ENCODE measurements at places on chromosomes 6 and 20. TPM values are rescaled to one million over a fixed set of nuclear protein-coding genes. Genes with fewer than 3 reads are reported as not detected.

GPR6 gene
- not detected for total RNA-seq

CGA gene
- not detected for total RNA-seq

PRDM1 gene
- total RNA-seq = 4.2 TPM

DEF6 gene
- 234 TPM for total RNA-seq

SAMD3 gene
- 40.7 TPM for total RNA-seq

CSNK2B gene
- 149 TPM for total RNA-seq

- no peak for DNase-seq
Measured at GRCh38 chr6:36699348-36699747, 1.7 kb downstream of the RAB44 start.

- DNase-seq = no peak
Measured at GRCh38 chr6:26383624-26384417, 913 bp downstream of the BTN2A2 start.

DNA sequence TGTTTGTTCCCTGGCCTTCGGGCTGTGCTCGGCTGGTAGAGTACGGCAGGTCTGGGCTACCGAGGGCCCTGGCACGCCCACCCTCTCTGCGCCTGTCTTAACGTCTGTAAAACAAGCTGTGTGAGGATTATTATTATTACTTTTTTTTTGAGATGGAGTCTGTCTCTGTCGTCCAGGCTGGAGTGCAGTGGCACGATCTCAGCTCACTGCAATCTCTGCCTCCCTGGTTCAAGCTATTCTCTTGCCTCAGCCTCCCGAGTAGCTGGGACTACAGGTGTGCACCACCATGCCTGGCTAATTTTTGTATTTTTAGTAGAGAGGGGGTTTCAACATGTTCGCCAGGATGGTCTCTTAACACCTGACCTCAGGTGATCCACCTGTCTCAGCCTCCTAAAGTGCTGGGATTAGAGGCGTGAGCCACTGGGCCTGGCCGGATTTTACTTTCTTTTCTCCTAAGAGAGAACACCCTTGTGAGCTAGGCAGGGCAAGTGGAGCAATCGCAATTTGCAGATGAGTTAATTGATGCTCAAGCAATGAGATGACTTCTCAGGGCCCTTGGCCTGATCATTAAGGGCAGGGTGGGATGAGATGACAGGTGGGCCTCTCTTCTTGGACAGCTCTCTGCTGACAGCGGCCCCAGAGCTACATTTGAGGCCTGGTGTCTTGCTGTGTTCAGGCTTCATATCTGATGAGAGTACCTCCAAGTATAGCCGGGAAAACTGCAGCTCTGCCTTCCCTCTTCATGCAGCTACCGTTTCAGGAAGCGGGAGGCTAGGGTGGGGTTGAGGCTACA lies 859 bp upstream of the SMIM29 start:
- no peak for DNase-seq

DNA sequence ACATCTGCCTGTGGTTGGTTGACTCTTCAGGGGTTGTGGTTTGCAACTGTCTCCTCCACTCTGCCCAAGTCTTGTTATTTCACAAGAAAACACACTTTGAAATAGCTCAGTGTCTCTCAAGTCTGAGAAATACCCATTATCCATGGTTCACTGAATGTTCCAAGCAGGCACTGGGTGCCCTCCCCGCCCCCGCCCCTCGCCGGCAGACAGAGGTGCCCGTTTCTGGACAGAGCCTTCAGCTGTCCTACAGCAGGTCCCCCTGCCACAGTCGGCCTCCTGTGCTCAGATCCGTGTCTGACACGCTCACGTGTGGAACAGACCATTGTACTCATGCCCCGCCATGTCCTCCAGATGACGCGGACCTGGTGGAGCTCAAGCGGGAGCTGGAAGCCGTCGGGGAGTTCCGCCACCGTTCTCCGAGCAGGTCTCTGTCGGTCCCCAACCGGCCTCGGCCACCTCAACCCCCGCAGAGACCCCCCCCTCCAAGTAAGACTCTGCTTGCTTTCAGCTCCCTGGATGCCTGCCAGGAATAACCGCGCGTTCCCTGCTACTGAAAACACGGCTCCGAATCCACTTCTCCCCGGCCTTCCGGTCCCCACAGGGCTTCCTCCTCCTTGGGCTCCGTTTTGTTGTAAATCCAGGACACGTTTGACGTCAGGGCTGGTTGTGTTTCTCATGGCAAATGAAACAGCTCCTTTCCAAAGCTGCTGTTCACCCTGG lies 81.4 kb downstream of the SERAC1 start:
- no peak for DNase-seq

DNA sequence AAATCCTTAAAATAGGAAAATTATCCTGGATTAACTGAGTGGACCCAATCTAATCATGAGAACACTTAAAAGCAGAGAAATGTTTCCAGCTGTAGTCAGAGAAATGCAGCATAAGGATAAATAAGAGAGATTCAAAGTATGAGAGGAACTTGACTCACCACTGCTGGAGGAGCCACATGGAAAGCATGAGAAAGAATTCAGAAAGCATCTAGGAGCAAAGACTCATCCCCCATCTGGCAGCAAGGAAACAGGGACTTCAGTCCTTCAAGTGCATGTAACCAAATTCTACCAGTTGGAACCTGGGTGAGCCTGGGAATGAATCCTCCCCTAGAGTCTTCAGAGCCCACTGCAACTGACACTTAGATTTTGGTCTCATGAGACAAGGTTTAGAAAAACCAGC lies 33.7 kb downstream of the RNF146 start:
- DNase-seq = no peak

DNA sequence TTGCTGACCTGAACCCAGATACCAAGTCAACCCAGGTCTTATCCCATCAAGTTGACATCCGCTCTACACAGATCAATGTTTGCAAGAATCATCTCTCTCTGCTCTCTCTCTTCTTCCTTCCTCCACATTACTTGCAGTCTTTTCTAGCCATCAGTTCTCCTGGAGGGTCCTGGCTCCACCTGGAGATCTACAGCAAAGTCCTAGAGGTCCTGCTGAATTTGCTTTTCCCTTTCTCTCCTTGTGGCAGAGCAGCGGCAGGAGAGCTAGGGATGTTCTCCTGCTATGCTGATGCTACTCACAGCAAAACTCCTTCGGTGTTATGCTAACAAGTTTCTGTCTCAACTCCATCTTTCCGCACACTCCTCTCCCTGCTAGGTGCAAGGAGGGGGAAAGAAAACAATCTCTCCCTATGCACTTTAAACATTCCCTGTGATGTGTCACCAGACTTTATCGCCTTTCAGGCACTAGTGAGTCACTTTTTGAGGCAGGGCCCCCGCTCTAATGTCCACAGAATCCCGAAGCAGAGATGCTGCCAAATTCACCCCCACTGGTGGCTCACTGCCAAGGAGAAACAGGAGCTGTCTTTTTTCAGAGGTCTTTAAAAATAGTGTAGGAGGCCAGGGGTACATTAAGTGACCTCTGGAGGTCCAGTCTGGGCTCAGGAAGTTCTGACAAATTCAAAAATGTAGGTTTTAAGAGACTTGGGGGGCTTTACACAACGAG lies 62.6 kb downstream of the FAM50B start:
- no peak for DNase-seq

DNA sequence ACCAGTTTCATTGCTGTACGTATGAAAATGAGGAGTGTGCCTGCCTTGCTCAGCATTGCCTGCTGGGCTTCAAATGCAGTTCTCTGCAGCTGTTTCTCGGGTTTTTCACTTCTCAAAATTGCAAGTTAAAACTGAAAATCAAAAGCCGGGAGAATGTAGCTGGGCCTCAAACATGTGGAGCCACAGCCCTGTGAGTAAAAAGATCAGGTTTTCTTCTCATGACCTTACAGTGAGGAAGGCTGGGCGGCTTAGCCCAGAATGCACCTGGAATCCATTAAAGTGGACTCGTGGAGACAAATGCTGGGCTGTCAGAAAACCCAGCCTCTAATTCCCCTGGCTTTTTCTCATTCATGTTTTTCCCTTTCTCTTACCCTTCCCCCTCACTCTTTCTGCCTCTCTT lies 34.4 kb downstream of the DSE start:
- no peak for DNase-seq

- no peak for DNase-seq
Measured at GRCh38 chr20:46128310-46129151, 10.4 kb downstream of the CD40 start.

DNA sequence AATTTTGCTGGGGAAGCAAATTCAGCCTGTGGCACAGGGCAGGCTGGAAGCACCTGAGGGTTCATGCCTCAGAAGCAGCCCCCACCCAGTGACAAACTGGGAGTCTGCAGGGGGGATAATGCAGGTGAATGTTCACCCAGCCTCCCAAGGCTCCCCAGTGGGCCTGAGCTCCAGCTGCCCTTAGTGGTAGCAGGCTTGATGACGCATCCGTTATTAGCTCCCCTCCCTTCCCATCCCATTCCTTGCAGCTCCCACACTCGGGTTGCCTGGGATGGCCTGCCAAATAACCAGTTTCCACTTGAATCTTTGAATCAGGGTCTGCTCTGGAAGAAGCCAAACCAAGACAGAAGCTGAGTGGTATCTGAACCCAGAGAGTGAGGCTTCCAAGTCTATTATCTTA lies 15.8 kb downstream of the KCNK15 start:
- DNase-seq = no peak

DNA sequence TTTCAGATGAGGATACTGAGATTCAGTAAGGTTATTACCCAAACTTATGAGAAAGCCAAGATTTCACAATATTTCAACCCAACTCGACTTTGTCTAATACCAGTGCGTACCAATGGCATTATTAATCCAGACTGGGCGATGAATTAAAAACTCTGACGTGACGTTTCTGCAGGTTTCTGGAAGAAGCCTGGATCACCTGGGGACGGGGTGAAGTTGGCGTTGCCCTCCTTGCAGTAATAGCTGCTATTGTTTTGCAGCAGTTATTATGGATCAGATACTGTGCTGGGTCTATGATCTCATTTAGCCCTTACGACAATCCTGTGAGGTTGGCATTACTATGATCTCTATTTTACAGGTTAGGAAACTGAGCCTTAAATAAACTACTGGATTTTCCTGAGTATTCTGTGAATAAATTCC lies 569 bp upstream of the CDC5L start:
- no peak for DNase-seq

DNA sequence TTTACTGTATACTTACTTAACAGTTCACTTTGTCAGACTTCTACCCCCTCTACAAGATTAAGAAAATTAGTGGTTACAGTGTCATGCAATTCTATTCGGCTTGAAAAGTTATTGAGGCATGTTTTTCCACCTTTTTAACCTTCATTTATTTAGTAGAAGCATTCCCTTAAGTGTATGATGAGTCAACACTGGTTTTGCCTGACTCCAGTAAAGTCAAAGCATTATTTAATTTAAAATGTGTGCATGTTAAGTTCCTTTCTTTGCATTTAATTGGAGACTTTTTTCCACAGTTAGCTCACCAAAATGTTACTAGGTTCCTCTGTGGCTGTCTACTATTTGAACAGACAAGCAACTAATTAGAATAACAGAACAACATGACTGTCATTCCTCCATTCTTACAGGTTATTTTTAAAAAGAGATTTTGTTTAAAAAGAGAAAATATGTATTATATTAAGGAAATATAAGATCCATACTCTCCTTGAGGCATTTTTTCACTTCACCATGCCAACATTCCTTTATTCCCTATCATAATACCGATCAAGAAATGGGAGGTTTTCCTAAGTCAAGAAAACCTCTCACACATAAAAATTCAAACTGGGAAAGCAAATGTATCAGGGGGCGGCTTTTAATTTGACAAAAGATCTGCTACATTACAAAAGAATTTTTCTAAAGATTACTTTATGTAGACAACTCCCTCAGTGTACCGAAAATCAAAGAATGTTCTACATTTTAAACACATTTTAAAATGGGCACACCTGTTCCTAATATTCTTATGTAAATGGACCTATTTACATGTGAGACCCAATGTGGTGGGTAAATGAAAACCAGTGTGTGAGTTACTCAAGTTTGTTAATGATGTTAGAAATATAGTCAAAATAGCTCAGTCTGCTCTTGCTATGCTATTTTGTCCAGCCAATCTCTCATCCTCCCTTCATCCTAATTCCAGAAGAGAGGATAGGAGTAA lies 361.2 kb downstream of the UTRN start:
- no peak for DNase-seq

DNA sequence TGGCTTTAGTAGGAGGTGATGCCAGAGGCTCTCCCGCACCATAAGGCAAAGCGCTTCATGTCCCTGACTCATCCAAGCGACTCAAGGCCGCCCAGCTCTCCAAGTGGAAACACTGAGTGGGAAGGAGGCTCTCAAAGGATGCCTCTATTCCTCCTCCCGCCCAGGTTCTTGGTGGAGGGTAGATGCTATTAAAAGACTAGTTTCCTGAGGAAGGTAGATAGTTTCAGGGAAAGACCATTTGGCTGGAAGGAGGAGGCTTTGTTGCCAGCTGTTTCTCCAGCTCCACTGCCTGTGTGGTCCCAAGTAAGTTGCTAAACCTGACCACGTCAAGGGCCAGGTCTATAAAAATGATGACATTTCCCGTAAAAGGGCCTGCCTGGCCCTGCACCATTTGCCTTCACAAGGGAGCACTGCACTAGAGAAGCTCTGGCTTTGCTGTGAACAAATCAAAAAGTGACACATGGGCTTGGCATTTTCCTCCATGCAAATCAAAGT lies 48.2 kb downstream of the GMDS start:
- no peak for DNase-seq

DNA sequence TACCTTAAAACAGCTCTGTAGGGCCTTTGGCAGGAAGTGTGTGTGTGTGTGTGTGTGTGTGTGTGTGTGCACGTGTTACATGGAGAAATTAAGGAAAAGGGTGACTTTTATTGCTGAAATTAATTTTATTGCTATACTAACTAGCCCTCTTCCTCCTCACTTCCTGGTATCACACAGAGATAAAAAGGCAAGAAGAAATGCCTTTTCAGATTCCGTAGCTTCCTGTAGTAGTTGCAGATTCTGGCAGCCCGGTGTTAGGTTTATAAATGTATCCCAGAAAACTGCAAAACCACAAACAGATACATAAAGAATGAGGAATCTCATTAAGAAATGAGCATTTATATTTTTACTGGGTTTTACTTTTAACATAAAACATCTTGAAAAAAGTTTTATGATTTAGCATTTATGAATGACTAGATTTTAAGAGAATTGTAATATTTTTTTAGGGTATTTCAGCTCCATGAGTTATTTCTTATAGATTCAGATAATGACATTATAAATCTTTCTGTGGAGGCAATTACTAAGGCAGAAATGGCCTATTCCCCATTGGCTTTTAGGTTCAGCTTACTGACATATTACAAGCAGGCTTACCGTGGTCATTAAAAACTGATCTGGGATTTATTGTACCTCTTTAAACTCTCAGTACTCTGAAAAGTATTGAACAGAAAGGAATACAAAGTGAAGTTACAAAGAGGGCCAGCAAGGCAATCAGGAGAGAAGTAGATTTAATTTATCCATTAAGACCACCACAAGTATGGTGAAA lies 249.1 kb upstream of the TSHZ2 start:
- no peak for DNase-seq

DNA sequence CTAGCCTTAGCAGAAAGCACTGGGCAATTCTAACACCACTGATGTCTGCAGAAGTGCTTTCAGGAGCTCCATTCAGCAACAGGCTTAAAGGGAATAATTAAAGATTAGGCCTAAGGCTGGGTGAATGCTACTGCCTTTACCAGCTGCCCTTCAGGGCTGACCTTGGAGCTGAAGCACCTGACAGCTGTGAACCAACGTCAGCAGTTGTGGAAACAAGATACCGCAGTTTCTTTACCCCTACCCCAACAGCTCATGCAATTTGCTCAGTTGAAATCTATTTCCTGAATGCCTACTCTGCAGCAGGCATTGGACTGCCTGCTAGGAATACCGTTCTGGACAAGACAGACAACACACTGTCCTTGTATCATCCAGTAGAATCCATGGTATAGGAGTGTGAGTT lies 51.5 kb upstream of the ADTRP start:
- no peak for DNase-seq

Data from naive thymus-derived CD4-positive, alpha-beta T cell (primary cell).